Nucleus accumbens (tissue), 56 donors: ENCODE measurements at places on chromosomes 11 and 22.

- DNase-seq = peak; percentile 52
Measured at GRCh38 chr11:69000831-69001242, 12.2 kb downstream of the MRGPRF start.

- DNase-seq = no peak
Measured at GRCh38 chr11:16299390-16299789, 57.0 kb downstream of the SOX6 start.

GRCh38 chr11:95917193-95918036 is 6.5 kb downstream of the MTMR2 start:
- no peak for DNase-seq

- no peak for DNase-seq
Measured at GRCh38 chr11:14793546-14793945, 98.5 kb downstream of the CYP2R1 start.

- no peak for DNase-seq
Measured at GRCh38 chr11:34685864-34686263, 65.0 kb downstream of the EHF start.

GRCh38 chr11:126930091-126930841 is 70.3 kb downstream of the KIRREL3 start:
- no peak for DNase-seq

- no peak for DNase-seq
Measured at GRCh38 chr11:33574331-33574730, 126.3 kb downstream of the C11orf91 start.

- no peak for DNase-seq
Measured at GRCh38 chr11:121716060-121716459, 263.3 kb upstream of the SORL1-AS1 start.

DNA sequence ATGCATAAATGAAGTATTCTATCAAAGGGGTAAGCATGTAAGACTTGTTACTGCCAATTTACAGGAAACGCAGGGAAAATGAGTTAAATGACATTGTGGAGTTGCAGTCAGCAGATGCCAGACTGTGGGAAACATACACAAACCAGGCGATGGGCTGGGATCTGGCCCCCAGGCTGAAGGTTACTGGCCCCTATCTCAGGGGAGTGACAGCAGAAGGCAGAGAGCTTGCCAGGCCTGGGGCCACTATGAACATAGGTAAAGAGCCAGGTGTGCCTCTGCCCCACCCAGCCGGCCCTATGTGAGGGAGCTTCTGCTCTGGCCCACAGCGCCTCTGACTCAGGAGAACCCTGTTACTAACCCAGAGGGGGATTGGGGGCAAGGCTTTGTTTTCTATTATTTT is 26.1 kb upstream of the SLC25A1 start:
- DNase-seq = no peak

DNA sequence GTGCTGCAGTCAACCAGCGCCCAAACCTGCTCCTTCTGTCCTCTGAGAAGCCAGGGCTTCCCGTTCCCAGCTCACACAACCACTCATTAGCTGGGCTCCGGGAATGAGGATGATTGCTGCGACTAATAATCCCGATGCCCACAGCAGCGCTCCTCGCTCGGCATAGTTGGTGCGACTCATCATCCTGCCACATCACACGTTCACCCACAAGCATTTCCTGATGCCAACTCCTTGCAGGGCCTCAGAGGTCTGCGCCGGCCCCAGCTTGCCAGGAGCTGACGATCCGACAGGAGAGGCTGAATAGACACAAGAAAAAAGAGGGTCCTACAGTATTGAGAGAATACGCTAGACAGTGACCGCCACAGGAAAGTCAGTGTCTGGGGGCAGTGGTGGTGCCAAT is 10.6 kb upstream of the CSNK1E start:
- DNase-seq = no peak

GRCh38 chr11:108324587-108324986 is 101.7 kb downstream of the ATM start:
- no peak for DNase-seq

GRCh38 chr11:111499483-111499882 is 12.7 kb downstream of the BTG4 start:
- DNase-seq = no peak

DNA sequence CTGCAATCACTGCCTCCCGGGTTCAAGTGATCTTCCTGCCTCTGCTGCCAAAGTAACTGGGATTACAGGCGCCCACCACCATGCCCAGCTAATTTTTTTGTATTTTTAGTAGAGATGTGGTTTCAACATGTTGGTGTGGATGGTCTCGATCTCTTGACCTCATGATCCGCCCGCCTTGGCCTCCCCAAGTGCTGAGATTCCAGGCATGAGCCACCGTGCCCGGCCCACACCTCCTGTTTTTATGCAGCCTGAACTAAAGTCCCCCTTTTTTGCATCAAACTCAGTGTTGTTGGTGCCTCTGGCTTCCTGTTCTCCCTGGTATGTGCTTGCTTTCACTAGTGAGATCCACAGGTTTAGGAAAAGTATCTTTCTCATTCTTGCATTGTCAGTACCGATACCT is 4.2 kb downstream of the TBC1D22A start:
- DNase-seq = no peak

- no peak for DNase-seq
Measured at GRCh38 chr11:61832754-61833153, 4.7 kb downstream of the FADS2 start.

DNA sequence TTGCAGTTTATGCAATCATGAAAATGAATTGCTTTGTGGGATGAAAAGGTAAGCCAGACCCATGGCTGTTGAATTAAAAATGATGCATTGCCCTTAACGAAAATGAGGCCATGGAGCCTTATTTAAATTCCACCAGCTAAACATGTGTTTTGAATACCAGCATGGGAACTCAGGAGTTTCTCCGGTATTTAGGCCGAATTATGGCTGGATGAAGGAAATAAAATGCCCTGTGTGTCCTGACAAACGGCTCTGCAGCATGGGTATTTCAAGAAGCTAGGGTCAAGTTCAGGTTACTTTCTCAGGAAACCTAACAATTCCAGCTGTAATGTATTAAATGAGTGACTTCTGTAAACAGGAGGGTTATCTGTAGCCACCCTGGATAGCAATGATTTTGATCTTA is 38.3 kb downstream of the AMOTL1 start:
- DNase-seq = no peak

GRCh38 chr11:112705148-112705547 is 256.1 kb upstream of the NCAM1 start:
- no peak for DNase-seq

DNA sequence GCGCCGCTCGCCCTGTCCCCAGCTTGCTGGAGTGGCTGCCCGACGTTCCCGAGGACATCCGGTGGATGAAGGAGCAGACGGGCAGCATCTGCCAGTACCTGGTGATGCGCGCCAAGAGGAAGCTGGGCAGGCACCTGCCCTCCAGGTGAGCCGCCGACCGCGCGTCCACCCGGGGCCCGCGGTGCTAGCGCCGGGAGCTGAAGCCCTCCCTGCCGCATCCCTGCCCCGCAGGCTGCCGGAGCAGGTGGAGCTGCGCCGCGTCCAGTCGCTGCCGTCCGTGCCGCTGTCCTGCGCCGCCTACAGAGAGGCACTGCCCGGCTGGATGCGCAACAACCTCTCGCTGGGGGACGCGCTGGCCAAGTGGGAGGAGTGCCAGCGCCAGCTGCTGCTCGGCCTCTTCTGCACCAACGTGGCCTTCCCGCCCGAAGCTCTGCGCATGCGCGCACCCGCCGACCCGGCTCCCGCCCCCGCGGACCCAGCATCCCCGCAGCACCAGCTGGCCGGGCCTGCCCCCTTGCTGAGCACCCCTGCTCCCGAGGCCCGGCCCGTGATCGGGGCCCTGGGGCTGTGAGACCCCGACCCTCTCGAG is 3.3 kb upstream of the CRACR2B start:
- no peak for DNase-seq

- DNase-seq = no peak
Measured at GRCh38 chr22:21849489-21849888, 18.0 kb downstream of the MAPK1 start.

GRCh38 chr11:101872171-101872882 is 42.5 kb upstream of the CEP126 start:
- no peak for DNase-seq
